Thymus (tissue), 14 donors: ENCODE measurements at places on chromosomes 2 and 18. TPM values are rescaled to one million over a fixed set of nuclear protein-coding genes. Genes with fewer than 3 reads are reported as not detected.

GTF2A1L gene
- 0.47 TPM for total RNA-seq

DNA sequence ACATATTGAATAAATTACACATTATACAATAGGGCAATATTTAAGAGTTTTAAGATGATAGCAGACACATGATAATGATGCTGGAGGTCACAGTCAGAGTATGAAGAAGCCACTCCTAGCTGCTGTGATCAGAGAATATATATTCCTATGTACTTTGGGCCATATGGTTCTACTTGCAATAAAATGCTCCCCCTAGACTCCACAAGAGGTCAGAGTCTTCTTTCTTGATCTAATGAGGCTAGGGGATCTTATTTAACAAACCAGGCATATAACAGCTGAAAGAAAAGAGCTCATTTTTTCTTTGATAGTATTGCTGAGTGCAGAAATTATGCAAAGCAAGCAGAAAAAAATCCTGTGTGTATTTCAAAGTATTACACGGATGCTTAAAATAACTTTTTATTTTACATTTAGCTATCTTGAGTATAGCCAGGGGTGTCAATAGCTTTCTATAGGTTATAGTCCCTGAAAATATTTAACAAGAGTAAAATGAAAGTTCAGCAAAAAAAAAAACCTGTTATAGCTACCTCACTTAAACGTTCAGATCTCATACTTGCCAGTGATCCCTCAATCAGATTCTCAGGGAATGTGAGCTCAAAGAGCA is 748.7 kb upstream of the CHAC2 start:
- no peak for DNase-seq

- DNase-seq = no peak
Observed at GRCh38 chr2:54855434-54855833, 132.0 kb downstream of the EML6 start.

DNA sequence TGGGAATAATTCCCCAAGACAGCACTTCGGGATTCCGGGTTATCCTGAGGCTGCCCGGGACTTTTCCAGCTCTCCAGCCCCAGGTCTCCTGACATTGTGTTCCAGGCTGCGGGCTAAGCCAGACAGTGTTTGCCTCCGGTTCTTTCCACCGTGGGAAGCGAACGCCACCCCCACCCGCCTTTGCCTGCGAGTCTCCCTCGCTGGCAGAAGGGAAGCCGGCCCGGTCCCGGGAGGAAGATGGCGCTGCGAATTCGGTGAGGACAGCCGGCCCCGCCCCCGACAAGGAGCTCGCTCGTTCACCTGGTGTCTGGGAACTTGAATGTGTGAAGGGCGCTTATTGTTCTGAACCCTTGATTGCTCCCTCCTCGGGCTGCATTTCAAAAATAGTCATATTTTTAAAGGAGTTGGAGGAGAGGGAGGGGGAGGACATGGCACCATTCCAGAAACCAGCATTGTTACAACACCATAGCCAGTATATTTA is 2.9 kb downstream of the LRATD1 start:
- DNase-seq = no peak

DNA sequence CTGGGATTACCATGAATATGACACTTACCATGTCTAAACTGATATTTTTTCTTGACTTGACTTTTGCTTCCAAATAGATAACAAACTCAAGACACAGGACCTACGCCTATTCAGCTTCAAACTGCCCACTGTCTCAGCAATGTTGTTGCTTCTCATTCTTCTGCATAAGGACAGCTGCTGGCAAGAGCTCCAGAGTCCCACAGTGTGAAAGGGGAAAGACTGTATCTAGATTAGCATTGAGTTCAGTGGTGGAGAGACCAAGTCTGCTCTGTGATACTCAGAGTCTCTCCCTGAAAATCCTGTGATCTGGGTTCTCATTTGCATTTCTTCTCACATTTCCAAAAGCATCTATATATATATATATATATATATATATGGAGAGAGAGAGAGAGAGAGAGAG is 247.9 kb upstream of the NT5C1B start:
- DNase-seq = no peak

ACMSD gene
- not detected for total RNA-seq

ETAA1 gene
- 19.3 TPM for total RNA-seq

DLX1 gene
- total RNA-seq = 0.09 TPM

- DNase-seq = no peak
Observed at GRCh38 chr2:45789961-45790723, 138.7 kb downstream of the PRKCE start.

GRCh38 chr2:42029639-42030199 is 18.1 kb upstream of the PKDCC start:
- no peak for DNase-seq

GRCh38 chr18:50051288-50051687 is 143.7 kb downstream of the MYO5B start:
- DNase-seq = no peak

NLRC4 gene
- 2.6 TPM for total RNA-seq

GRCh38 chr2:53559302-53559966 is 208.2 kb upstream of the CHAC2 start:
- no peak for DNase-seq

STARD6 gene
- 0.09 TPM for total RNA-seq

GRCh38 chr2:229048134-229048533 is 223.0 kb downstream of the PID1 start:
- no peak for DNase-seq

SERPINB2 gene
- total RNA-seq = 2.5 TPM

MYO5B gene
- total RNA-seq = 6.2 TPM

GRCh38 chr2:217790681-217791392 is 212.0 kb downstream of the TNS1 start:
- no peak for DNase-seq

CCBE1 gene
- 0.33 TPM for total RNA-seq

GRCh38 chr2:64982311-64982857 is 6.8 kb upstream of the SLC1A4 start:
- DNase-seq = no peak

GRCh38 chr2:172863341-172863740 is 127.7 kb downstream of the RAPGEF4 start:
- no peak for DNase-seq

REG3A gene
- total RNA-seq = 0.05 TPM

DNA sequence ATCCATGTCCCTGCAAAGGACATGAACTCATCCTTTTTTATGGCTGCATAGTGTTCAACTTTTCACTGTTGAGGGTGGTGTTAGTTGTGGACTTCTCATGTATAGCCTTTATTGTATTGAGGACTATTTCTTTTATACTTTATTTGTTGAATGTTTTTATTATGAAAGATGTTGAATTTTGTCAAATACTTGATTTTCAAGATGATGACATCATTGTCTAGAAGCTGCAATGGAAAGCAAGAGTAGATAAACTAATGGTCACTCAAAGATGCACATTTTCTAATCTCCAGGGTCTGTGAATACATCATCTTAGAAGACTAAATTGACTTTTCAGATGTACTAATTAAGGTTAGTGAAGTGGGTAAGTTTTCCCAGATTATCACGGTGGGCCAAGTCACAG is 1117.0 kb downstream of the DSC3 start:
- DNase-seq = no peak

- DNase-seq = no peak
Observed at GRCh38 chr2:124309563-124310138, 284.6 kb downstream of the CNTNAP5 start.

- no peak for DNase-seq
Observed at GRCh38 chr18:79510731-79511241, 115.1 kb downstream of the NFATC1 start.

IL36G gene
- total RNA-seq = 0.24 TPM

REV1 gene
- total RNA-seq = 23.9 TPM

GRCh38 chr2:172103471-172104272 is 972 bp upstream of the DLX2 start:
- peak; percentile 77 for DNase-seq

- peak; percentile 4 for DNase-seq
Observed at GRCh38 chr2:151947813-151948165, 119.6 kb upstream of the ARL5A start.

DNA sequence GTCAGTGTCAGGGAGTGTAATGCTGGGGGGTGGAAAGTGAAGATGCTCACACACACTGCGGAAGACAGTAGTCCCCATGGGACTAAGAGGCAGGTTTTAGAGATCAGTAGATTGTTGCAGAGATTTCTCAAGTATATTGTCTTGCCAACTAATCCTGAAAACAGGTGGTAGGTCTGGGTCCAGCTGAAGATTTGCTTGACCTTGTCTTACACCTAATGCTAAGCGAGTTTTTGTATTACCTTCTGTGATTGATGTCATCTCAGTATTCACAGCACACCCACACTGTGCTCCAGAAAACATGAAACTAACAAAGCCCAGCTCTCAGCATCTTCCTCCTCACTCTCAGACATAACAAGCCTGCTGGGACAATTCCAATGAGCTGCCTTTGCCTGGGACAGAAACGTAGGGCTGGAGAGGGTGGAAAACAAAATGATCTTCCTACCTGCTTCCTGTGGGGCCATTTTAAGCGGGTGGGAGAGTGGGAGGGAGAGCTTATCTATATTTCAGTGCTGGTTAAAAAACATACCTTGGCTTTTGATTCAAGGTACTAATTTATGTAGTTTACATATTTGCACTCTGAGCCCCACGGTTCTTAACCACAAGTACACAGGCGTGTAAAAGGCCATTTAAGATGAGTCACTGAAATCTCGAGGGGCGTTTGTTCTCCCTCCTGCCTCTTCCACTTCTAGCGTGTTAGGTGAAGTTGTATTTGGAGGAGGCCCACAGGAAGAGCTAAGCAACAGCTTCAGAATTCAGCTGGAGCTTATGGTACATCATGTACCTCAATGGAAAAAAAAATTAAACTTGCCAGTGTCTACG is 23.1 kb upstream of the RBMS1 start:
- no peak for DNase-seq

GRCh38 chr2:152496371-152496770 is 161.4 kb downstream of the FMNL2 start:
- no peak for DNase-seq

- DNase-seq = no peak
Observed at GRCh38 chr18:23998820-23999219, 15.7 kb upstream of the TTC39C start.

SCN3A gene
- 5.9 TPM for total RNA-seq

- DNase-seq = no peak
Observed at GRCh38 chr2:145228506-145228905, 708.6 kb upstream of the ZEB2 start.

DNA sequence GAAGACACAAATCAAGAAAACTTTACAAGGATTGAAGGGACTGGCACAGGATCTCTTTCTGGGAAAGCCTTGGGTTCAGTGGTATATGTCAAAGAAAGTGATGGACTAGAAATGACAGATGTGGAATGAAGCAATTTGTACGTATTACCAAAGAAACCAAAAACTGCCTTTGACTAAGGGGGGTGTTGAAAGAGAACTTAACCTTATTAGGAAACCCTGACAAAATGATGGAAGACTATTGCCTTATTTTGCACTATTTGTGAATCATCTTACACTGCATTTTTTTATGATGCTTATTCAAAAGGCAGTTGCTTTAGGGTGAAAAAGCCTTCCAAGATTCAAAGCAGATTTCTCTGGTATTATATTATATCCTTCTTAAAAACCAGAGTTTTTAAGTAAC is 4.0 kb downstream of the TSGA10 start:
- no peak for DNase-seq

ANKRD53 gene
- total RNA-seq = 0.14 TPM

- DNase-seq = no peak
Observed at GRCh38 chr2:9681427-9681817, 50.6 kb upstream of the YWHAQ start.

KIF1A gene
- total RNA-seq = 0.42 TPM

AGXT gene
- 0.14 TPM for total RNA-seq

DNA sequence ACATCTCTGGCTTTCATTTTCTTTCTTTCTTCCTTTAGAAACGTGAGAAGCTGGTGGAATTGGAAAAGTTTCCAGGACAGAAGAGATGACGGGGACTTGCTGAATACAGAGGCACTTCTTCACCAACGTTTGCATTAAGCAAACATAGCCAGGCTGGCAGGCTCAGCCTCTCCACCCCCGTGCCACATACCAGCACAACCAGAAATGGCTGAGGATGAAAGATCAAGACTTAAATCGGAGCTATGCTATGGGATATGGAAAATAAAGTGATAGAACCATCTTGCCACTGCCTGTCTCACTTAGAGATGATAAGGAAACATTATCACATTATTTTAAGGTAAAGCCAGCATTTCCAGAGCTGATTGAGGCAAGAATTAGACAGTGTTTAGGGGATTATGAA is 483.3 kb downstream of the BCL11A start:
- DNase-seq = no peak

DSG1 gene
- total RNA-seq = 0.61 TPM
